ENCODE measurements at places on chromosomes 6 and 20.
A peak's percentile ranks its signal among the peaks of the same experiment; 100 is the strongest.

- DNase-seq = no peak
Observed at GRCh38 chr20:31863296-31864085, 6.8 kb downstream of the DUSP15 start.

GRCh38 chr6:95431637-95432228, 145.6 kb upstream of the MANEA start:
- peak; percentile 24 for DNase-seq

- peak; percentile 33 for DNase-seq
Observed at GRCh38 chr6:70686548-70687133, 19.0 kb downstream of the SMAP1 start.

GRCh38 chr20:25006431-25007167, 14.0 kb upstream of the APMAP start:
- DNase-seq = no peak

DNA sequence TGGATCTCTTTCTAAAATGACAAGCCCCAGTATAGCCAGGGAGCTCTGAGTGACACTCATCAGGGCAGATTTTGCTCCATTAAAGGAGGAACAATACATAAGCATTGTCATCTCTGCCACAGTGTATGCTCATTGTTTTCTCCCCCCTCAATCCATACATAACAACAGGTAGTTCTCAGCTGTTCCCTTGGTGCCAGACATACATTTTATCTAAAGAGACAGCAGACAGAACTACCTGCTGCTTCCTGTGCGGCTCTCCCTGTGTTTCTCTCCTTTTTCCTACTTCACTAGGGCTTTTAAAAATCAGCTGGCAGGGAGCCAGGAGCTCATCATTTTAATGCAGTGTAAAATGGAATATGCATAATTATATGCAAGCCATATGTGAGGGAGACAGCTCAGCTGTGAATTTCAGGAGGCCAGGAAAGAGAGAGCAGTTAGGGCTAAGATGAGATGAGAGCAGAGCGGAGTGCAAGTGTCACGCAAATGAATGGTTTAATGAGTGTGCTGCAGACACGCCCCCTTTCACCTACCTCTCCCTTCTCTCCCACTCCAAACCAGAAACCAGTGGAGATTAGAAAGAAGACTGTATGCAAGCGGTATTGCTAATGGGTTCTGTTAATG, 96.0 kb downstream of the SOBP start:
- no peak for DNase-seq

DNA sequence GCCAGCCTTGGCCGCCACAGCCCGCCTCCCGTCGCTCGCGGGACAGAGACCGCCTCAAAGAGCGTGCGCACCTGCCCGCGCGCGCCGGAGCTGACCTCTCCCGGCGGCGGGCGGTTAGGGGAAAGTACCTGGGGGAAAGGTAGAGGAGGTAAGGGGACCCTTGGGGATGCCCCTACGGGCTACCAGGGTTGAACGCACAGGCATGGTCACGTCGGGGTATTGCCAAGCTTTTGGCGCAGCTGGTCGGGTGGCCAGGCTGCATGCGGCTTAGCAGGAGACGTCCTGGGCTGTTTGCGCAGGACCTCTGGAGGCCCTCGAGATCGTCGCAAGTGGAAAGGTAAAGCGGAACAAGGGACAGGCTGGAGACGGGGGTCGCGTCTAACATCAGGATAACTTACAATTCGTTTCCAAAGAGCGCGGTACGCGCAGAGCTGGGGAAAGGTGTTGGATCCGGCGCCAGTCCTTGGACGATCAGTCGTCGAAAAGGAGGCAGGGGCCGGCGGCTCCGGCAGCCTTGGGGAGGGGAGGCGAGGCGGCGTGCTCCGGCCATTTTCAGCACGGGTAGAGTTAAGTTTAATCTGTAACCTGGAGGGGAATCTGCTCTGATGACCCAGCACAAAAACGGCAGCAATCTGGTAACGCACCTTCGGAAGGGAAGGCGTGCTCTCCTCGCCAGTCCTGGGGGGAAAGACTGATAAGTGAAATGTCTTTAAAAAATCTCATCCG, 9.0 kb downstream of the GNAS-AS1 start:
- no peak for DNase-seq

- no peak for DNase-seq
Observed at GRCh38 chr6:98975421-98975820, 27.7 kb upstream of the FBXL4 start.

DNA sequence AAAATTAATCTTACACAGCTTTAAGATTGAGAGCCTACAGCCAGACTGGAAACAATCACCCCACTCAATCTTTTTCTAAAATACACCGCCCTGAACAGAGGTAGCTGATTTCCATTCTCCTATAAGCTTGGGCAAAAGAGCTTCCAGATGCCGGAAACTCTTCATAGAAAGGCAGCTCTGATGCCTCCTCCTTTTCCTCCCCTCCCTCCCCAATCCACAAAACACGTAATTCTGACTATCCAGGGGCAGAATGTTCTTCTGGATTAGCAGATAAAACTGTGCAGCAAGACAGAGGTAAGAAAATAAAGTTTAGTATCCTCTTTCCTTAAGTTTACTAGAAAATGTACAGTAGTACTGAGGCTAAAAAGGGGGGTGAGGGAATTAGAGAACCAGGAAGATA, 15.8 kb downstream of the ADNP start:
- DNase-seq = peak; percentile 46

DNA sequence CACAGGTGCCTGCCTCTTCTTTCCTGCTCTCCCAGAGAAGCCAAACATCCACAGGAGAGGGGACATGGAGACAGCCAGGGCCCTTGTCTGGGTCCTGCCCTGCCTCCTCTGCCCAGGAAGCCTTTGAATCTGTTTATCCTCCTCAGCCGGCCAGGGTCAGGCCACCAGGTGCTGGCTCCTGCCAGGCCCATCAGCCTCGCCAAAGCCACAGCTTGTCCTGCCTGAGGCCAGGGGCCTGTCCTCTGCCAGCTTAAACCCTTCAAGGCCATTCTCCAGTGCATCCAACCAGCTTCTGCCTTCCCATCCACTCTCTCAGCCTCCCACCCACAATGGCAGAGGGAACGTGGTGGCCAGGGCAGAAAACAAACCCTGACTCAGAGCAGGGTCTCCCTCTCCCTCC, 254.6 kb downstream of the ANKRD60 start:
- DNase-seq = no peak

DNA sequence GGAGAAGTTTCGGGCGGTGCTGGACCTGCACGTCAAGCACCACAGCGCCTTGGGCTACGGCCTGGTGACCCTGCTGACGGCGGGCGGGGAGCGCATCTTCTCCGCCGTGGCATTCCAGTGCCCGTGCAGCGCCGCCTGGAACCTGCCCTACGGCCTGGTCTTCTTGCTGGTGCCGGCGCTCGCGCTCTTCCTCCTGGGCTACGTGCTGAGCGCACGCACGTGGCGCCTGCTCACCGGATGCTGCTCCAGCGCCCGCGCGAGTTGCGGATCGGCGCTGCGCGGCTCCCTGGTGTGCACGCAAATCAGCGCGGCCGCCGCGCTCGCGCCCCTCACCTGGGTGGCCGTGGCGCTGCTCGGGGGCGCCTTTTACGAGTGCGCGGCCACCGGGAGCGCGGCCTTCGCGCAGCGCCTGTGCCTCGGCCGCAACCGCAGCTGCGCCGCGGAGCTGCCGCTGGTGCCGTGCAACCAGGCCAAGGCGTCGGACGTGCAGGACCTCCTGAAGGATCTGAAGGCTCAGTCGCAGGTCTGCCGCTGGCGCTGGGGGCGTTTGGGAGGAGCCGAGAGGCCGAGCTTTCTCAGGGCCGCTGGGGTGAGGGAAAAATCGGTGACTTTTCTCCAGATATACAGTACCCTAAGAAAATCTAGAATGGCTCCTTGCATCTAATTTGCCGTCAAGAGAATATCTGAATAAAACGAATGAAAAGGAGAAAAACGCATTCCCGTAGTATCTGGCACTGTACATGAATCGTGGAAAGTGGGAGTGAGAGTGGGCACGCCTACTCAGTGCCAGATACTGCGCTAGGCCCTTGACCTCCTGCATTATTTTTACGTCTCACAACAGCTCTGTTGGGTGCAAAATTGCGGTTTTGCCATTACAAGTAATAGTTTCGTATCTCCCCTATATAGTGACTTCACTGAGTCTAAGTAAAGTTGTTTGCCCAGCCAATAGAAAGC, 1.0 kb downstream of the CALHM6 start:
- DNase-seq = peak; percentile 77

DNA sequence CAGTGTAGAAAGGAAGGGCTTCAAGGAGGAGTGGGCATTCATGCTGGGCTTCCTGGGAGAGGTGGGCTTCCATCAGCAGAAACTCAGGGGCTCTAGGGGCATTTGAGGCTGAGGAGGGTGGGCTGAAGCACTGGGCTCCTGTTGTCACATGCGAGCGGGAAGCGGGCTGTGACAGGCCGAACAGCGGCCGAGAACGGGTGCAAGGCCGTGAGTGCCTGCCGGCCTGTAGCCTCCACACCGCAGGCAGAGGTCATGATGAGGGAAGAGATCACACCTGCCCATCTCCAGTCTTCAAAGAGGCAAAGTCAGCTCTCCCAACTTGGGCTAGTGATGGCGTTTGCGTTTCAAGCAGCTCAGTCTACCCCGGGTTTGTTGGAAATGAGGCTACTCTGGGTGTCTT, 880 bp downstream of the TTLL2 start:
- DNase-seq = no peak

DNA sequence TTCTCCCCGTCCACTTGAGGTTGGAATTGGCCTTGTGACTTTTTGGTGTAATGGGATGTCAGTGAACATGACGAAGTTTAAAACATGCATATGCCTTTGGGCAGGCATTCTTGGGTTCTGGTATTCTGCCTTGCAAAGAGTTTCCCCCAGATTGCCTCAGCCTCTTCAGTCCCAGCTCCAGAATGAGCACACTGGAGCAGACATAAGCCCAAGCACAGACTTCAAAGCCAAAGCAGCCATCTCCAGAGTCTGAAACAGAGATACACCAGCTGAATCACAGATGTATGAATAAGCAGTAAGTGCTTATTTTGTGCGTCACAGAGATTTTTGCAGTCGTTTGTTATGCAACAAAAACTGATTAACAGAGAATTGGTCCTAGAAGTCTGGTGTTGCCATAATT, 546.0 kb downstream of the FRK start:
- DNase-seq = peak; percentile 74

- peak; percentile 86 for DNase-seq
Observed at GRCh38 chr6:33410711-33411631, at the start of gene PHF1. TSS of gene PHF1 (plus strand) at chr6:33411014. CDS start at chr6:33412264, 1,250 bp downstream.

- DNase-seq = no peak
Observed at GRCh38 chr6:37858363-37858762, 38.8 kb downstream of the ZFAND3 start.

DNA sequence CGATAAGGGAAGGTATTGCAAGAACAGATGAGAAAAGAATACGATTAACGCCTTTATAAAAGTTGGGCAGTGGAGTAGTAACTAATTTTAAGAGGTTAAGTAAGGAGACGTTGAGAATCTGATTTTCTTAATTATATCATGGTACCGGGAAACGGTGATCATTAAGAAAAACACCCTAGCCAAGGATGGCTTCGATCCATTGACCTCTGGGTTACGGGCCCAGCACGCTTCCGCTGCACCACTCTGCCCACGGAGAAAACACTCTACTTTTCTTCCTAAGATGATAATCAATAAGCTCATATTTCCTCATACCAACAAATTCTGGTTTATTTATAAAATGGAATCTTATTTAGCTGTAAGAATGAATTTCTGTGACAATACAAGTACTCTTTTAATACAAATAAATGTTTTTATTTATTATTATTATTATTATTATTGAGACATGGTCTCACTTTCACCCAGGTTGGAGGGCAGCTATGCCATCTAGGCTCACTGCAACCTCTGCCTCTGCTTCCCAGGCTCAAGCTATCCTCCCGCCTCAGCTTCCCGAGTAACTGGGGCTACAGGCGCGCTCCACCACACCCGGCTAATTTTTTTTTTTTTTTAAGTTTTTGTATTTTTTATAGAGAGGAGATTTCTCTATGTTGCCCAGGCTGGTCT, 8.3 kb downstream of the POM121L2 start:
- DNase-seq = no peak

DNA sequence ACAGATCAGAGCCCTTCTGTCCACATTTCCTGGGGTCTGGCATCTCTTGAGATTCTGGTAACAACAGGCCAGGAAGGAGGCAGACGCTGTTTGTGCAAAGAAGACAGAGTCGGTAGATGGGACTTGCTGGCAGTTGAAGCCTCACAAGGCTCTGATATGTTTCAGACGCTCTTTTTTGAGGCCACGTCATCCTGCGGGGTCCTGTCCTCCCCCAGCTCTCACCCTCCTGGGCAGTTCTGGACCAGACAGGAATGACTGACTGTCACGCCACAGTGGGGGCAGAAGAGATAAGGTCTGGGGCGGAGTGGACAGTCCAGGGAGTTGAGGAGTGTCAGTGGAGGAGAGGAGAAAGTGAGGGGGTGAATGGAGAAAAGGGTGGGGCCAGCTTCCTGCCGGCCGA, 87.1 kb upstream of the SULF2 start:
- DNase-seq = peak; percentile 87

DNA sequence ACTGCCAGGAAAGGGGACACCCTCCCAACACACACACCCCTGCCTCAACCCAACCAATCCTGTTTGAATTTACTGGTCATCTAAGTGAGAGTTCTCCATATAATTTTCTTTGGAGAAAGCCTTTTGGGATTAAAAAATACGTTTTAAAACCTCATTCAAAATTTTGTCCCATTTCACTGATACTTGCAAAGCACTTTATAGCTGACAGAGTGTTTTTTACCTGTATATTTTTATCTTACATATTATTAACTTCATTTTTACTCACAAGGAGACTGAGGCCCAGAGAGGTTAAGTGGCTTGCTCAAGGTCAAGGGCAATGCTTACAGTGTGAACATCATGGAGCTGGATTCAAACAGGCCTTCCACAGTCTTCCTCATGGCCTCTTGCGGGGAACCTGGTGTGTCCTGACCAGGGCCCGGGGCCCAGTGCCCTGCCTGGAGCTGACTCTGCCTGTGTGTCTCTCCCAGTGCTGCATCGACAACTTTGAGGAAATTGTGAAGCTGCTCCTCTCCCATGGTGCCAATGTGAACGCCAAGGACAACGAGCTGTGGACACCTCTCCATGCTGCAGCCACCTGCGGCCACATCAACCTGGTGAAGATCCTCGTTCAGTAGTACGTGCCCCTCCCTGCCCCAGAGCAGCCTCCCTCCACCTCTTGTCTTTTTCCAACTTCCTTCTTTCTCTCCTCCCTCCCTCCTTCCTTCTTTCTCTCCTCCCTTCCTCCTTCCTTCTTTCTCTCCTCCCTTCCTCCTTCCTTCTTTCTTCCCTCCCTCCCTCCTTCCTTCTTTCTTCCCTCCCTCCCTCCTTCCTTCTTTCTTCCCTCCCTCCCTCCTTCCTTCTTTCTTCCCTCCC, 30.9 kb upstream of the FAM83D start:
- no peak for DNase-seq

Data from RPMI7951 (cell line).